ENCODE measurements at places on chromosomes 1 and 21.
A peak's percentile ranks its signal among the peaks of the same experiment; 100 is the strongest.

- no peak for DNase-seq
Observed at GRCh38 chr1:106717591-106717990, 338.9 kb upstream of the PRMT6 start.

GRCh38 chr1:36199934-36200741, 24.1 kb upstream of the THRAP3 start:
- no peak for DNase-seq

DNA sequence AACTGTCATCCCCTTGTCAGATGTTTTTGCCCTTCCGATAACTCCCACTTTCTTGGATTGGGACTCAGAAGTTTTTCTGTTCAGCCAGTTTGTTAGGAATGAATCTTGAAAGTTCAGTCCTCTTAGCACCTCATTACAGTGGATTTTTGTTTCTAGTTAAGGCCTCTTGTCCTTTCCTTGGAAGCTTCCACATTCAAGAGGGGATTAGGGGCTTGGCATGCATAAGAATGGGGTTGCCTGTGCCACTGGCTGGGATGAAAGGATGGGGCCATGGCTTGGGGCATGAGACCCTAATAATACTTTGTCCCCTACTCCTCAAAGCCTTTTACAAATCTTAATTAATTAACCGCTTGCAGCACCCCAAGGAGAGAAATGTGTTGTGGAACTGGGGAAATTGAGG, 2.4 kb upstream of the DHDDS start:
- no peak for DNase-seq

- DNase-seq = peak; percentile 33
Observed at GRCh38 chr1:165144757-165145397, 211.6 kb downstream of the LMX1A start.

GRCh38 chr1:143748906-143749305, 222.9 kb downstream of the FAM72C start:
- DNase-seq = peak; percentile 61

GRCh38 chr1:236124965-236125364, 17.4 kb upstream of the GPR137B start:
- no peak for DNase-seq

- DNase-seq = no peak
Observed at GRCh38 chr1:201761178-201761577, 67.8 kb upstream of the IPO9 start.

- no peak for DNase-seq
Observed at GRCh38 chr1:228860911-228861831, 125.9 kb downstream of the RHOU start.
